ENCODE measurements at places on chromosomes 2 and 18.

DNA sequence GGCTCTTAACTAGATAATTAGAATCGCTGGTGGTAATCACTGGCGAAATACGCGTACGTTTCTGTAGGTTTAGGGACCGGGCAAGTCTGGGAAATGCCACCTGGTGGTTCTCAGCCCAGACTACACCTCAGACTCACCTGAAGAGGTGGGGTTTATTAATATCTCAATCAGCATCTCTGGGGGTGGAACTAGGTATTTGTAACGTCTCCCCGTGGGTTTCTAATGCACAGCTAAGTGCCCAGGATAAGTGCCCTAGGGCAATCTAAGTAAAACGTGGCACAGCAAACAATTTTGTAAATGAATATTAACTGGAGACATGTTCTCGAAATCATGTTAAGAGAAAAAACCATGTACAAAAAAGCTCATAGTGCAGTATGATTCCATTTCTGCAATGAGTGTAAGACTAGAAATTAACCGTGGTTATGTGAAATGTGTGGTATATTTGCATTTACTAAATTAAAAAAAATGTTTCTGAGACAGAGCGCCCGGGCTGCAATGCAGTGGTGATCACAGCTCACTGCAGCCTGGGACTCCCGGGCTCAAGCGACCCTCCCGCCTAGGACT is 760 bp upstream of the CNOT11 start:
- peak; percentile 41 for DNase-seq

- peak; percentile 66 for DNase-seq
Measured at GRCh38 chr2:64644458-64645382, 9.0 kb downstream of the SERTAD2 start.

- no peak for DNase-seq
Measured at GRCh38 chr18:23652232-23652631, 10.5 kb downstream of the ANKRD29 start.

DNA sequence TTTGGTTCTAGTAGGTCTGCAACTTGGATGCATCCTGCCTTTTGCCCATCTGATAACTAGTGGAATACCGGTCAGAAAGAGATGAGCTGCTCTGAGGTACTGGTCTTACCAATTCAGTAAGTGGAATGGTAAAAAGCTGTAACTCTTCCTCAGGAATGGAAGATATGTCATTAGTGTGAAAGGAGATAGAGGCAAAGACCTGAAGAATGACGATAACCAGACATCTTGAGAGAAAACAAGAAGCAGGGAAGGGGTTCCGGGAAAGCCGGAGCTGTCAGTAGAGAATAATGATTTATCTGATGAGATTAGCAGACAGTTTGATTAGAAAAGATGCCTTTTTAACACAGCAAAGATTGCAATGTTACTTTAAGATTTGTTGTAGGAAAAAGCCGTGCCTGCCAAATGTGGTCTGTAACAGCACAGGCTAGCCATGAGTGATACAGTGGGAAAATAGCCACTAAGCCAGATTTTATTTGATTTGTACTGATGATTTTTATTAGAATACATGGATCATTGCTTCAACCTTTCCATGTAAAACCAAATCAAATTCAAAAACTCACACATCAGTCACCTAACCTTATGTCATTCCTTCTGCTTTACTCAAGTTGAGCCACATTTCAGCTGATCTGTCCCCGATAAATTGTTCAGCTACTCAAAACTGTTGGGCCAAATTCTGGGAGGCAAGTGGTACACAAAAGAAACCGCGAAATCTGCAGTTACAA is 110.0 kb downstream of the TCF4 start:
- DNase-seq = no peak

- DNase-seq = no peak
Measured at GRCh38 chr2:161306919-161307318, 1.3 kb upstream of the PSMD14 start.

DNA sequence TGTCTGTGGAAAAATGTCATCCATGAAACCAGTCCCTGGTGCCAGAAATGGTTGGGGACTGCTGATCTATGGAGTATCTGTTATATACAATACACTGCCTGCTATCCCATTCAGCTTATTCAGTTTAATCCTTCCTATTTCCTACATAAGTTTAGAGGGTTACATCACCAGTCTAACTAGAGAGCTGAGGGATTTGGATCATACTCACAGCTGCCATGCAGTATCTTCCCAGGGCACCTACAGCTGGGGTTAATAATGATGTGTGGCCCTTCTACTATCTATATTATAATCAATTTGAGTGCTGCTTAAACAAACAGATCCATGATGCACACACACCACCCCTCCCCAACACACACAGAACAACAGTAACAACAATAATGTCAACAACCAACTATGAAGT is 524.0 kb downstream of the LRRTM4 start:
- DNase-seq = no peak

DNA sequence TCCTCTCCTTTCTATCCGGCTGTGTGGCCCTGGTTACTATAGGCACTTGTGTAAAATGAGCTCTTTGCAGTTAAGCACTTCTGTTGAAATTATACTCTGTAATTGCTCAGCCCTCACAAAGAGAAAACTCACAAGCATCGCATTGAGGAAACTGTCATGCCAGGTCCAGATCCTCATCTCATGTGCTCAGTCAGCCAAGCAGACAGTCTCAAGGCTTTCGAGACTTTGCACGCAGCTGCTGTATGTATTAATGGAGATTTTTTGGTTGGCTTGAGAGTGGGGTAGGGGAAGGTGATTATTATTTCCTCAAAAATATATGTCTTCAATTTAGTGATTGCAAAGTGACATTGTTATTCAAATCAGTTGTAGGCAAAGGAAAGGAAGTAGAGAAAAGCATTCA is 33.0 kb upstream of the PHLPP1 start:
- DNase-seq = no peak

All from activated CD4-positive, alpha-beta T cell treated with anti-CD3 and anti-CD28 coated beads for 48 hours (primary cell).